Left renal cortex interstitium (tissue), 4 donors: ENCODE measurements at places on chromosomes 16 and 17.

- no peak for DNase-seq
These were observed 7.9 kb downstream of the HIRIP3 start for GRCh38 chr16:29987371-29988085.

GRCh38 chr17:32586666-32587065 lies 99.9 kb downstream of the CDK5R1 start:
- no peak for DNase-seq

- no peak for DNase-seq
These were observed 88.3 kb downstream of the PRKCB start for GRCh38 chr16:23924128-23924527.

DNA sequence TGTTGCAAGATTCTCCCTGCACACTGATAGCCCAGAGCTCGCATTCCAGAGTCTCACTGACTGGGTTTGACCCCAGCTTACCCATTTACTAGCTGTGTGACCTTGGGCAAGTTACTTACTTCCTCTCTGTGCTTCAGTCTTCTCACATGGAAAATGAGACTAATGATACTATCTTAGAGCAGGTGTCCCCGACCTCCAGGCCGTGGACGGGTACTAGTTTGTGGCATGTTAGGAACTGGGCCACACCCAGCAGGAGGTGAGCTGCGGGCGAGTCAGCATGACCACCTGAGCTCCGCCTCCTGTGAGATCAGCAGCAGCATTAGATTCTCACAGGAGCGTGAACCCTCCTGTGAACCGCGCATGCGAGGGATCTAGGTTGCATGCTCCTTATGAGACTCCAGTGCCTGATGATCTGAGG lies 15.8 kb downstream of the ANKFY1 start:
- DNase-seq = no peak

GRCh38 chr17:38709104-38709820 lies 4.2 kb downstream of the MLLT6 start:
- DNase-seq = no peak
